NCI-H345 (cell line): ENCODE measurements at places on chromosomes 3 and 15.

DNA sequence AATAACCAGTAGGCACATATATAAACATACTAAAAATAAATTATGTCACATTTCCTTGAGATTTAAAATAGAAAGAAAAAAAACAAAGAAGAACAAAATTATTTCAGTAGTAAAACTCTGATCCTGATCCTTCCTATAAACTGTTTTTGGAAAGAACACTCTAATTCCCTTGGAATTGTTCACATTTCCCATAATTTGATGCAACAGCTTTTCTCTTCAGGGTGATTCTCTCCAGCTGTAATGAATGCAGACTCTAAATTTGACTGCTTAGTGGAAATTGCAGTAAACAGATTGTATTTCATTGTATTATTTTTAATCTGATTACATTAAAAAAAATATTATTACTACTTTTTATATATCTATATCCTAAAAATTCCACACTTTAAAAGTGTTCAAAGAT lies 70.2 kb upstream of the ABI3BP start:
- no peak for DNase-seq

GRCh38 chr3:75237053-75237452 lies 427.1 kb upstream of the FRG2C start:
- DNase-seq, result no peak

DNA sequence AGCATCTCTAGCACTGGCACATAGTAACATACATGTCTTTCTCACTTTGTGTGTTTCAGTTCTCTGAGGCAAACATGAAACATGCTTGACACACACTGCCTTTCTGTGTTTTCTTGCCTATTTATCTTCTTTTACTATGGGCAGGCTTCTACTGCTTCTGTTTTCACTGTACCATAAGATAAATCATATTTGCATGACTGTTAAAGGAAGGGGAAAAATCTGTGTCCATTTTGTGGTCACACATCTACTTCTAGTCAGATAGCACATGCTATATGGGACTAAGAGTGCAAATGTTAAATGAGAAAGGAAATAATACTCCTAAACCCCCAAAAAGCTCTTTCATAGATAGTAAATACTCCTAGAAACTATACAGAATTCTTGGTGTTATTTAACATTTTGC lies 386.4 kb downstream of the ZBTB20 start:
- no peak for DNase-seq

DNA sequence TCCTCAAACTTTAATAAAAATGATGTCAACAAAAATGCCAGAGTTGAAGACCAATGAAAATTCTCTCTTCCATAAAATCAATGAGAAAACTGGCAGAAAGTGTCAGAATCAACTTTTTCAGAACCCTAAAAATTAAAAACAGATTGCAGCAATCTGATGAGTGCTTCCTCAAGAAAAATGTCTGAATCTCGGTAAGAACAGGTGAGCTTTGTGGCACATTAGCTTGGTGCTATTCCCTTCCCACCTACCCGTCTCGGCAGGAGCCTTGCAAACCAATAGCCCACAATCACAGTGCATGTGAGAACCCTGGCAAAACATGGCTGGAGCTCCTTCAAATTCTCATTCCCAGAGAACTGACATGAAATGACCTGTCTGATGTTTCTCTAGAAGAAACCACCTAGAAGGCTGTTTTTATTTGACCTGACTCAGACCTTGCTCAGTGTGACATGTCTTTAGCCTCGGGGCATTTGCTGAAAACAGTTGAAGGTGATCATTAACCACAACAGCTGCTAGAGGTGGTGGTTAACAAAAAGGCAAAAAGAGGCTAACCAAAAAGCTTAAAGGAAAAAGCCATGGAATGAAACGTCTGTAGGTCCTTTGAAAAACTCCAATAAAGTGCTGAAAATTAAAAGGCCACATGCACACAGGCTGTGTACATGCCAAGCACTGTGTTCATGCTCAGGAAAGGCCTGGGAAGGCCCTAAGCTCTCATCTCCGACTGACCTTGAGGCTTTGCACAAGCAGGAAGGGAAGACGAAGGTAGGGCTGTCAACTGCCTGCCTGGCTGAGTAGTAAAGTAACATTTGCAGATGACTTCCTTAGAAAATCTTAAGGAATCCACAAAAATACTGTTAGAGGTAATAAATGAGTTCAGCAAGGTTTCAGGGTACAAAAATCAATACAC lies 253.0 kb upstream of the NSMCE3 start:
- DNase-seq, result no peak

- DNase-seq, result no peak
Observed at GRCh38 chr3:126201168-126201567, 20.8 kb upstream of the ALDH1L1 start.

- DNase-seq, result no peak
Observed at GRCh38 chr3:51932471-51933370, 9.0 kb downstream of the RRP9 start.

GRCh38 chr3:24519368-24520100 lies 24.9 kb upstream of the THRB start:
- no peak for DNase-seq

GRCh38 chr15:44798826-44799225 lies 62.5 kb downstream of the TRIM69 start:
- no peak for DNase-seq

DNA sequence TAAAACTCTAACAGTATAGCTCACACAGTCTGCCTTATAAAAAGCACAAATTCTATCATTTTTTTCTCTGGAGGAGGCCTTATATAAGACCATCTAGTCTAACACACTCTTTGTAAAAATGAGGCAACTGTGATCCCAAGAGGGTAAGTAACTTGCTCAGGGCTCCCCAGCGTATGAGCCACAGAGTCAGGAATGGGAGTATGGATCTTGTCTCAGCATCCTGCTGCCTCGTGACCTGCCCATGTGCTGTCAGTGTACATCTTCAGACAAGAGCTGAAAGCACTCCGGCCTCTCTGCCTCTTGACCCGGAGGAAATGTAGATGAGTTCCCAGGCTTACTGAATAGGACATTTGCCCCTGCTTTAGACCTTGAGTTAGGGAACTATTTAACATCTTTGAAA lies 28.4 kb upstream of the MEF2A start:
- no peak for DNase-seq

GRCh38 chr3:17398959-17399551 lies 343.4 kb downstream of the TBC1D5 start:
- no peak for DNase-seq

DNA sequence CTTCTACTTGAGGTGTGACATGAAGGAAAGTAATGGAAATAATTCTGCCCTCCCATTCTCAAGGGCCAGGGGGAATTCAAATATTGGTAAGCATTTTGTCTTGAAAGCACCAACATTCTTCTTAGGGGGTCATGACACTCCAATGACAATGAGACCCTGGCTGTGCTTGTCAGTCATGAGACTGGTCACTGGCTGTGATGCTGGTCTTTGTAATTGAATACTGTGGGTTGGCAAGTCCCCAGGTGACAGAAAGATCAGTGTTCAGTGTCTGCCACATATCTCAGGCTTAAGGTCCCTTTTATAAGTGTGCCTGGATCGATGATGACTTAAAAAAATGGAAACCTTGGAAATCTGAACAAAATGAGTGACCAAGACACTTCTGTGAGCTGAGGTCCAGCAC lies 151.4 kb downstream of the SNRPN start:
- no peak for DNase-seq

GRCh38 chr3:127497676-127498075 lies 92.9 kb downstream of the TPRA1 start:
- no peak for DNase-seq

GRCh38 chr15:71411538-71412482 lies 296.5 kb downstream of the THSD4 start:
- DNase-seq, result no peak

DNA sequence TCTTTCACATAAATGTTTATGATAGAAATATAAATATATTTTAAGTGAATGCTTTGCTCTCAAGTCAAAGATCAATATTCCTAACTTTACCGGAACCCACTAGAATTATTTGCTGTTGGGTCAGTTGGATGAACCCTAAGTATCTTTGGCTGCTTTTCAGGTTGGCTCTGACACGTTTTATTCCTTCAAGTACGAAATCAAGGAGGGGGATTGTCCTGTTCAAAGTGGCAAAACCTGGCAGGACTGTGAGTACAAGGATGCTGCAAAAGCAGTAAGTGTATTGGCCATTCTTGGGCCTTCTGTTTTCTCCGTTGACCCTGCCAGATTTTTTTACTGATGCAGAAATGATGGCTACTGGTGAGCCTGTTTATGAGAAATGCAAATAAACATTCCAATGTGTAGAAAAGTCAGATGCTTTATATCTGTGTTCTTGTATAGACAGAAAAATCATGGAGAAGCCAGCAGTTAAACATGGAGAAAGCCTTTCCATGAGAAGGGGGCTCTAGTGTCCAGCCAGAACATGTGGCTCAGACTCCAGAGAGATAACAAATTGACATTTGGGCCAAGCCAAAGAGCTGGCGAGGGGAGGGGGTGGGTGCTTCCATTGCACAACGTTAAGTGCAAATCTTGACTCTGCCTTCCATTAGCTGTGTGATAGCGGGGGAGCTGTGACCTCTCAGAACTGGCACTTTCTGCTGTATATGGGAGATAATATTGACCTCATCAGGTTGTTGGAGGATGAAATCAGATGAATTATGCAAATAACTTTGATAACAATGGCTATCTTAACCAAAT lies 3.0 kb downstream of the KNG1 start:
- no peak for DNase-seq

DNA sequence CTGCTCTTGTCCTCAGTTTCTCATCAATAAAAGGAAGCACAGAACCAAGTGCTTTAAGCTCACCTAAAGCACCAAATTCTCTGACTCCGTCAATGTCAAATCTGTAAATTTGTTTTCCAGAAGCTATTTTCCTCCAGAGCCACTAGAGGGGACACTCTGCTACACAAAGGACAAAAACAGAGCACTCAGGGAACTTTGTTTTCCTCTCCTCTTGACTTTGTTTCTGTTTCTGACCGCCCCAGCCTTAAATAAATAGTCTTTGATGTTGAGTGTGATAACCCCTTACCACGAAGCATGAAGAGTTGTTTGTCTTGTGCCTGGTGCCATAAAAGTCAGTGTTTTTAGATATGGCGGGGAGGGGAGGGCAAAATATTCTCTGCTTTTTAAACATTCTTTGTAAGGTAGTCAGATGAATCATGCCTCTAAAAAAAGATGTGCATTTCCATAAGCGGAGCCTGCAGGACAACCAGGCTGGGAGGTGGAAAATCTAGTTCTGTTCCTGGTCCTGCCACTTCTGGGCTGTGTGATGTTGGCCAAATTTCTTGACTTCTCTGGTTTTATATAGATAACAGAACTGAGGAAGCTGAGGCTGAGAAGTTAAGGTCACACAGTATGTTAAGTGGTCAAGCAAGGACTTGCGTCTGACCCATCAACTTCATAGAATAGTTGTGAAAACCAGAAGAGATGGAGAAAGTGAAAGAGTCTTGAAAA lies 7.3 kb upstream of the ZBTB38 start:
- peak; percentile 60 for DNase-seq

DNA sequence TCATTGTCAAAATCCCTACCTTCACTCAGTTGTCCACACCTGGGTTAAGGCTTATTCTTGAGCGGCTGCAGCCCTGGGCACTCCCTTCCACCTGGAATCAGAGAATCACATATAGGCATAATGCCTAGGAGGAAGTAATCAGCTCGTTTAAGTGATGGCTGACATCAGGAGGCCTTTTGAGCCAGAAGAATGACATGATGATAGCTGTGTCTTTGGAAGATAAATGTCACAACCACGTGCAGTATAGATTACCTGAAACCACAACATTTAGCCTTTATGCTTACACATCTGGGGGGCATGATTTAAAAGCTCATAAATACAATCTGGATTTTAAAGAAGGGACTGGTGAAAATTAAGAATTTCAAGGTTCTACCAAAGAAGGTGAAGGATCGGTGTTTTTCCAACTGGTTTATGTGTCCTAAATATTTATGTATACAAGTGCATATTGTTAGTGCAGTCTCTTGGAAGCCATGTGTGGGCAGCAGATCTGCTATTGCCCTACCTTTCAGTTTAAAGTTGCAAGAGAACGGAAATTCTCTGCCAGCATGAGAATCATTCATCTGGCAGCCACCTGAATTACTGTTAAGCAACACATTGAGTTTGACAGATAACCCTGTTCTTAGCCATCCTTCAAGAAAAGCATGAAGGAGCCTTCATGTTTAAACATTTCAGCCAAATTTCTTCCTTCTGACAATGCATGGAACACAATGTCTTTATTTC lies 163.4 kb upstream of the NR2E3 start:
- no peak for DNase-seq

GRCh38 chr15:34588046-34588674 lies 4.7 kb upstream of the GOLGA8B start:
- peak; percentile 72 for DNase-seq

- no peak for DNase-seq
Observed at GRCh38 chr3:20246662-20247061, 60.7 kb upstream of the SGO1 start.

- no peak for DNase-seq
Observed at GRCh38 chr3:1783995-1784394, 314.7 kb upstream of the CNTN4 start.

- DNase-seq, result no peak
Observed at GRCh38 chr15:66290518-66290917, 2.9 kb upstream of the DIS3L start.

GRCh38 chr15:87500240-87500639 lies 756.3 kb downstream of the NTRK3 start:
- no peak for DNase-seq

- no peak for DNase-seq
Observed at GRCh38 chr3:172142051-172142863, 102.9 kb downstream of the FNDC3B start.

- DNase-seq, result no peak
Observed at GRCh38 chr3:74630602-74631001, 16.1 kb upstream of the CNTN3 start.

DNA sequence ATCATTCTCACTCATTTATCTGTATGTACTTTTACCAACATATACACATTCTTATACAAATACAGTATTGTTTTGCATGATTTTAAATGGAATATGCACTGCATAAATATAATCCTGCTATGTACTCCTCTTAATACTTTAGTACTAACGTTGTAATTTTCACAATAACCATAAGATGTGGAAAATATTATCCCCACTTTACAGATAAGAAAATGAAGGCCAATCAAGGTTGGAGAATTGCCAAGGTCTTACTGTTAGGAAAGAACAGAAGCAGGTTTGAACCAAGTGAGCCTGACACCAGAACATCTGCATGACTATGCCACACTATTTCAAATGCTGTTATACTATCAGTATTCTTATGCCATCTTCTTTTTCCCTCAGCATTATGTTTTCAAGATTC lies 32.9 kb downstream of the BCL2A1 start:
- no peak for DNase-seq

DNA sequence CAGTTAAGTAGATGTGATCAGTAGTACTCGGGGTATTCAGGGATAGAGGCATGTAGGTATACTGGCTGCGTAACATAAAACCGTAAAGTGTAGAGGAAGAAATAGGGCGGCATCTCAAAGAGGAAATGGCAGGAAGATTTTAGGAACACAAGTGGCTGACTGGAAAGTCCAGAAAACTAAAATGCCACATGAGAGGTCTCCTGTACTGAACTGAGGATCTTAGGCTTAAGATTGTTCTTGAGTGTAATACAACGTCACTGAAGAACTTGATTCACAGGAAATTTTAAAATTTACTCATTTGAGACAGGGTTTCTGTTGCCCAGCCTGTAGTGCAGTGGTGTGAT lies 2.3 kb upstream of the LMLN start:
- no peak for DNase-seq
